CD4-positive, alpha-beta T cell treated with Interleukin-2 at 100 ng/mL for 4 hours (primary cell): ENCODE measurements at places on chromosomes 2 and 18.

GRCh38 chr2:159890551-159891266 is 92.7 kb upstream of the CD302 start:
- no peak for DNase-seq

- DNase-seq: no peak
Observed at GRCh38 chr2:136284226-136285119, 166.5 kb upstream of the CXCR4 start.

- DNase-seq: no peak
Observed at GRCh38 chr2:127943186-127943585, 57.4 kb upstream of the AMMECR1L start.

GRCh38 chr2:235162082-235162836 is 210.4 kb downstream of the SH3BP4 start:
- no peak for DNase-seq

DNA sequence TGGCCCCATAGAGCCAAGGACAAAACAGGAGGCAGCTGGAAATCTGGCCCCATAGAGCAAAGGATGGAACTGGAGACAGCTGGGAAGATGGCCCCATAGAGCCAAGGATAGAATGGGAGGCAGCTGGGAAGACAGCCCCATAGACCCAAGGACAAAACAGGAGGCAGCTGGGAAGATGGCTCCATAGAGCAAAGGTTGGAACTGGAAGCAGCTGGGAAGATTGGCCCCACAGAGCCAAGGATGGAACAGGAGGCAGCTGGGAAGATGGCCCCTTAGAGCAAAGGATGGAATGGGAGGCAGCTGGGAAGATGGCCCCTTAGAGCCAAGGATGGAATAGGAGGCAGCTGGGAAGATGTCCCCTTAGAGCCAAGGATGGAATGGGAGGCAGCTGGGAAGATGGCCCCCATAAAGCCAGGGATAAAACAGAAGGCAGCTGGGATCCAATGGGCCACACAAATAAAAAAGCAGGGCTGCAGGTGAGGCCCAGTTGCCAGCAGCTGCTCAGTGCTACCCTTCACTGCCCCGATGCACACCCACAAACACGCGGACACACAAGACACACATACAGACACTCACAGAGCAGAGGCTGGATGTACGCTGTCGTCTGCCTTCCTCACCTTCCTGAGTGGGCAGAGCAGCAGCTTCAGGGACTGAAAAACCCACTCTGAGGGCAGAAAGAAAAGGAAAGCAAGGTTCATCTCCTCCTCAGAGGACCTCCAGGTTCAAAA is 505.4 kb upstream of the MYT1L start:
- DNase-seq: no peak
